ENCODE measurements at places on chromosomes 5 and 9.
A peak's percentile ranks its signal among the peaks of the same experiment; 100 is the strongest.

- DNase-seq = no peak
These were observed 100.4 kb downstream of the MEF2C start for GRCh38 chr5:88782571-88782970.

- DNase-seq = peak; percentile 90
These were observed at the start of gene IL11RA for GRCh38 chr9:34651876-34652601. Gene IL11RA (plus strand): TSS chr9:34652185. CDS start chr9:34655218, 3,033 bp downstream.

GRCh38 chr5:80072103-80073073 is 37.2 kb downstream of the THBS4 start:
- no peak for DNase-seq

GRCh38 chr5:93874491-93874890 is 133.1 kb upstream of the POU5F2 start:
- no peak for DNase-seq

DNA sequence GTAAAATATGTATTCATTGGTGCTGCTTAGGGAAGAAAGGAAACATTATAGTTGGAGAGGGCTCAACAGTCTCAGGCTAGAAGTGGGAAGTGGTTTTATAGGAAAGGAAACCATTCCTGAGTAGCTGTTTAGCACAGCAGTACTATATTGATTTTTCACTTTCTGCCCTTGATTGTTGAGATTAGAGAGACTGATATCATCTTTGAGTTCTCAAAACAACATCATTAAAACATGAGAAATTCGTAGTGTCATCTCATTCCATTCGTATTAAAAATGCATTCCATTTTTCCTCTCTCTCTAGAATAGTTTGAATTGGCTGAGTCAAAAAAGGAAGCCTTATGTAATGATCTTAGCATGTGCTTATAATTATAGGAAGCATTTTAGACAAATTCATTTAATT is 14.1 kb downstream of the POLR3G start:
- DNase-seq = no peak

- DNase-seq = no peak
These were observed 121.8 kb downstream of the C5orf15 start for GRCh38 chr5:133846478-133847226.
